ENCODE measurements at places on chromosomes 6 and 20.

- no peak for DNase-seq
Observed at GRCh38 chr20:63092660-63093215, 86.0 kb upstream of the BHLHE23 start.

GRCh38 chr6:128456510-128457230 is 63.7 kb downstream of the PTPRK start:
- no peak for DNase-seq

DNA sequence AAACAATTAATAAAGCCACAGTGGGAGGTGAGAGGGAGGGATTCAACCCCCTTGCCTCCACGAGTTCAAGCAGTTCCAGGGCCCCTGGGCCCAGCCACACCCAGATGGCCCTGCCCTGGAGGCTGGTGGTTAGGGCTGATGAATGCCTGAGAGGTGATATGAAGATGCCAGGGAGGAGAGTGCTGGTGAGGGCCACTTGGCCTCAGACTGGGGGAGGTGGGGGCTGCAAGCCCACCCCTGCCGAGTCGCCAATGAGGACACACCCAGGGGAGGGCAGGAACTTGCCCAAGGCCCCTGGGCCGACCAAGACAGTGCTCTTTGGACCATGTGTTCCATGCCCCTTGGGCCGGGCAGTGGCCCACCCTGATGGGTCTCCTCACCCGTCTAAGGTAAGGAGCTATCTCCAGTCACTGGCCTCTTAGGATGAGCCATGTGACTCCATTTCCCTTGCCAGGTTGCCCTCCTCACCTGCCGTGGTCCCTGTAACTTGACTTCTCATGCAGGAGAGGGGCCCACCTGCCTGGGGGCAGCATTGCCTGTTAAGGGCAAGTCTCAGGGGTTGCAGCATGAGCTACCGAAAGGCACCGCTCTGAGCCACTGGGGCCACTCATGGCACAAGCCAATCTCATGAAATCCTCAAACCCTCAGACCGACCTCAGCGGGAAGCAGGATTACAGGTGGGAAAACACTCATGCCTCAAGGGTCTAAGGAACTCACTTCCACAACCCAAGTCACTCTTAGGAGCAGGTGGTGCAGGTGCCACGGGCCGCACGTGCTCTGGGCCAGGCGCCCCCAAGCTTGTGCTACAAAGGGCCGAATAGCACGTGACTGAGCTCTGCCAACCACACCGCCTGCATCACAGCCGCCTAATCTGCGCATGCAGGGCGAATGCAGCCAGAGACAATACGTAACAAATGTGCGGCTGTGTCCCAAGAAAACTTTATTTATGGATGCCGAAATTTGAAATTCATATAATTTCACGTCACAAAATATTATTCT is 147.4 kb upstream of the MLN start:
- DNase-seq, result no peak

DNA sequence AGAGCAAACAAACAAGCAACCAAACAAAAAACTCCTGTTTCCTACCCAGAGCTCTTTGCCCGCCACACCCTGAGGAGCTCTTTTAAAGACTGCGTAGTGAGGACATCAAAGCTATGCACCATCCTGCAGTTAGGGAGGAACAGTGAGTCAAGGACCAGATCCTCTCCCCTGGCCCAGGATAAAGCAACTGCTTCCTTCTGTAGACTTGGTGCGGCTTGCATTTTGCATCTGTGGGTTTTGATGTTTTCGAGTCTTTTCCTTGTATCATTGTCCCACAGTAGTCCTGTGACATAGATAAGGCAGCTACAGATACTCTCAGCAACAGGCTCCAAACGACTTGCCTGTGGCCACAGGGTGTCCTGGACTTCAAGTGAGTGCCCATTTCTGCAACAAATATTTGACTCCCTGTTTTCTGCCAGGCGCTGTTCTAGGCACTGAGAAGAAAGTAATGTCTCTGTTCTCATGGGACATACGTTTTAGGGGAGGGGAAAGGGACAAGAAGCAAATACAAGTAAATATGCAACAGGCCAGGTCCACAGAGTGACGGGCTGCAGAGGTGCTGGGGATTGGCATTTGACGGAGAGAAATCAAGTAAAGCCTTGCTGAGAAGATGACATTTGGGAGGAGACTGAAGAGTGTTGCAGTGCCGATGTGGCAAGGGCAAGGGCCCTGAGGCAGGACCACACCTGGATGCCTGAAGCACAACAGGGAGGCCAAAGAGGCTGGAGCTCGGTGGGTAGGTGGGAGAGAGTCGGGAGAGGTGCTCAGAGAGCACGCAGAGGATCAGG is 35.9 kb upstream of the MAP3K4 start:
- DNase-seq, result no peak

- no peak for DNase-seq
Observed at GRCh38 chr20:36360429-36360828, 54.3 kb downstream of the DLGAP4 start.

DNA sequence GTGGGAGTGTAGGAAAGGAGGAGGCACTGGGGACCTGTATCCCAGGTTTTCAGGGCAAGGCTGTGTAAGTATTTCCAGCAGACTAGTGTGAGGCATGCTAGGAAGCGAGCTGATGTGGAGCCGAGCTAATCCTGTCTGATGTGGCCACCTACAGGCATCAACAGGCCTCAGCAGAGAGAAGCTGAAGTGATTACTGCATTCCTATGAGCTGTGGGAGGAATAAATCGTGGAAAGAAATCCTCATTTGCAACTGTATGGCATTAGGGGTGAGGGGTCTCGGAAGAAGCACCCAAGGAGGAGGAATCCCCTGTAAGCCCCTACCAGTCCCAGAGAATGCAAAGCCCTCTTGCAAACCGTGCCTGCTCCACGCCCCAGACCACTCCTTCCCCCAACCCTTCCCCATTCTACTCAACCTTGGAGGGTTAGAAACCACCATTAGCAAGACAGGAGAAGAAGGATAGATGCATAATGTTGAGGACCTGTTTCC is 41.6 kb downstream of the C6orf15 start:
- no peak for DNase-seq

DNA sequence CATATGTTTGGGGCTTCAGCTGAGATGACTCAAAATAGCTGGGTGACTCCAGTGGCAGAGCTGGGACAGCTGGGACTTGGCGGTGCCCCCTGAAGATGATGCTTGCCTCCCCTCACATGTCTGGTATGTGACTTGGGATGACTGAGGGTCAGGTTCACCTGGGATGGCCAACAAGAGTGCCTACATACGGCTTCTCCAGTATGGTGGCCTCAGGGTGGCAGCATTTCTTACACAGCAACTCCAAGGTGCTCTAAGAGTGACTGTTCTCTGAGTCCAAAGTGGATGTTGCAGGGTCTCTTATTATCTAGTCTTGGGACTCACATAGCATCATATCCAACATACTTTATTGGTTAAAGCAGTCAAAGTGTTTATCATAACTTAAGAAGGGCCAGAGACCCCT is 87.8 kb upstream of the CENPW start:
- DNase-seq, result no peak

DNA sequence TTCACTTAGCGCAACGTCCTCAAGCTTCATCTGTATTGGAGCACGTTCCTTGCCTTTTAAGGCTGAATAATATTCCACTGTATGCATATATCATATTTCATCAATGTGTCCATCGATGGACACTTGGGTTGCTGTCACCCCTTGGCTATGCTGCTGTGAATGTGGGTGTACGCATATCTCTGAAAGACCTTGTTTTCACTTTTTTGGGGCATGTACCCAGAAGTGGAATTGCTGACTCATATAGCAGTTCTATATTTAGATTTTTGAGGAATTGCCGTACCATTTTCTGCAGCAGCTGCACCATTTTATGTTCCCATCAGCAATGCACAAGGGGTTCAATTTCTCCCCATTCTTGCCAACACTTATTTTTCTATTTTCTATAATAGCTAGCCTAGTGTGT is 22.8 kb upstream of the SLC23A2 start:
- DNase-seq, result no peak

GRCh38 chr20:60630609-60631008 is 621.5 kb upstream of the CDH4 start:
- DNase-seq, result no peak

DNA sequence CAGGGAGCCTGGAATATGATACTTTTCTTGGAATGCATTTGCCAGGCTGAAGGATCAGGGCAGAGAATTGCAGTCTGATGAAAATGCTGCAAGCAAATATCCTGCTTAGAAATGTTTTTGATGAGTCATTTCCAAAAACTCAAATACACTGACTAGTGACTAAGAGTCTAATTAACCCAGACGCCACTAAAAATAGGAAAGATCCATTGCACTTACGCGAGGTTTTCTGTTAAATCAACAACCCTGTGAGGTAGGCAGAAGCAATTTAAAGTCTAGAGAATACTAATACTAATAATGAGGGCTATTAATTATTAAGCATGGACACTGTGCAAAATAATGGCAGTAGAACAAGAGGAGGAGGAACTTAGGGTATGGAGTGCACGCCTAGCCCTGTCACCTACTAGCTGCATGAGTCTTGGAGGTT is 130.1 kb upstream of the DOK5 start:
- no peak for DNase-seq

DNA sequence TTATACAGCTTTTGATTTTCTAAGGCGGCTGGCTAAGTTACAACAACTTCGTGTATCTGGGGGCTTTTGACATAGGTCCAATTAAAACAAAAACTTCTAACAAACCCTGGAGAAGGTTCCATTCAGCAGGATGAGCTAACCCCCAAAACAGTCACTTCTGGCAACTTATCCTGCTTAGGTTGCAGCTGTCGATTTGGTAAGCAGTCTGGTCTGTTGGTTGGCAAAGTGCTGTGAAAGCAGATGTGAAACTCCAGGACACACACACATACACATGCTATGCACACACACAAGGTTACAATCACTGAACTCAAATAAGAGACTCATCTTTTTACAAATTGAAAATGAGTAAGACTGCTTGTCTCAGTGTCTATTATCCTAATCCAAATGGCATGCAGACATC is 119.0 kb upstream of the STMND1 start:
- no peak for DNase-seq

DNA sequence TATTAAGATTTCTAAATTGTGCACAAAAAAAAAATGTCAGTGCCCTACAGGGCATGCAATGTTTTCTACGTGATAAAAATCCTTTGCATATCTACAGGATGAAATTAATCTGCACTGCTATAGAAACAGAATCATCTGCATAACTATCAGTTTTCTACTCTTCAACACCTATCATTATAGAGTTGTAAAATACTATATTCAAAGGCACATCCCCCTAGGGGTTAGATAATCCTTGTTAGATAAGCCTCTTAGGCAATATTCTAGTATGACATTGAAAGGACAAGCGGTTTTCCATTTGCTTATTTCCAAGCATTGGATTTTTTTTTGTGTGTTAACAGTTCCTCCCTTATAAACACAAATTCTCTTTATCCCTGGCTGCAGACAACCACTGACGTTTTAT is 98.7 kb upstream of the LAMA2 start:
- DNase-seq, result no peak

- DNase-seq, result no peak
Observed at GRCh38 chr6:113352029-113352801, 504.9 kb upstream of the MARCKS start.

- no peak for DNase-seq
Observed at GRCh38 chr6:82246802-82247504, 591 bp downstream of the IBTK start.

DNA sequence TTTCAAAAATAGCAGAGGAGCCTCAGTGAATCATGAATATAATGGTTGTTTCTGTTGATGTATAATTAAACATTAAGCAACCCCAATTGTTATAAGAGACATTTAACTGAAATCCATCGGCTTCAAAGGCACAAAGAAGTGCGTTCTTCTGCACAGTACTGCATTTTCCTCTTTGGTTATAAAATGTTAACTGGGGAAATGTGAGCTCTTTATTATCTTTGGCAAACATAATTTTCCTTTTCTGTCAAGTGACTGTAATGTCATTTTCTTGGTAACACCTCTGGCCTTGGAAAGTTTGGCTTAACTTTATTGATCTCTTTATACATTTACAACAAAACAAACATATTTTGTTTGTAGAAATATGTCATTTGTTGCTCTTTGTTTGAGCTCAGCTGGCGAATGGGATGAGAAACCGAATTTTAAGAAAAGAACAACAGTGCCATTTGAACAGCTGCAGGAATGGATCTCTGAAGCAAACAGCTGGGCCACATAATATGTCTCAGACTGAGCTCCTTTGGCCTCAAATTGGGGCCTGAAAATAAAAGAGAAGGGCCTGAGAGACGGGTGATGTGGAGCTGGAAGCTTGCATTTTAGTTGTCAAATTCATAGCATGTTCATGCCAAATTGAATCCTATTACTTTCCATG is 427.0 kb upstream of the SPTLC3 start:
- no peak for DNase-seq

DNA sequence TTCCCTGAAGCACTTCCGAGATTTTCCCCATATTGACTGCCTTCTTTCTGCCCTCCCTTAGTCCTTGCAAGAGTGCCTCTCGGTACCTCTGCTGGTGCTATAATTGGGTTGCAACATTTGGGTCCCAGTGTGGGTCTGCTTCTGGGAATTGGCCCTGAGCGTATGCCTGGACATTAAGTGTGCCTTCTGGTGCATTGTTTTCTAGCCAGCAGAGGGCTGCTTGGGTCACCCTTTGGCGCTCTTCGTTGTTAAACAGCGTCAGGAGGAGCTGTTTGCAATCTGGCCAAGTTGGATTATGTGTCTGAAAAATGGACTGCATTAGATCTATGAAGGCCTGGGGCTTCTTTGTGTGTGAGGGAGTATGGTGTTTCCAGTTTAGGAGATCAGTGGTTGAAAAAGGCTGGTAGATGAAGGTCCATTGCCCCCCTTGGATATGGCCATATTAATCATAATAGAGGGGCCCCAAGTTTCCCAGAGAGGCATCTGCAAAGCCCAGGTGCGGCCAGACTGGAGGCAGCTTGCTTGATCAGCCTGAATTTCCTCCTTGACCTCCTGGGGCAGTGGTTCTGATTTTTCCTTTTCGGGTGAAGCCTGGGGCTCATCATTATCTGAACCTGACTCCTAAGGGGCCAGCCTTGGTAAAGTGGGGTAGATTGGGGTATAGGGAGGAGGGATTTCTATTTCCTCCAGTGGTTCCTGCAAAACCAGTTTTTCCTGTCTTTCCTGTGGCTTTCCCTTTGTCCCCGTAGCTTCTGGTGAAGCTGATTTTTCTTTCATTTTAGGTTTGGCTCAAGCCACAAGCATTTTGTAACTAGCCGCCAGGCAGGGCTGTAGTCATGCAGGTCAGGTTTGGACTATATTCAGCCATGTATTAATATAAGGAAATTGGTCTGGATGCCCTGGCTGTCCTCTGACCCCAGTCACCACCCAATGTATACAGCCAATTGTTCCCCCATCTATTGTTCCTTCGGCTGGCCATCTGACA is 85.4 kb upstream of the GPR6 start:
- no peak for DNase-seq
